ENCODE measurements at places on chromosomes 11 and 22. TPM values are rescaled to one million over a fixed set of nuclear protein-coding genes. Genes with fewer than 3 reads are reported as not detected.

Gene MOGAT2
- not detected for total RNA-seq

Gene MMP12
- 9.1 TPM for total RNA-seq

Gene SSH3
- 8.1 TPM for total RNA-seq

Gene TTC36
- total RNA-seq, result not detected

Gene KCNQ1OT1
- total RNA-seq, result 2.1 TPM

Gene MAPK8IP2
- total RNA-seq, result 0.12 TPM

Gene KLHDC7B
- total RNA-seq, result 0.08 TPM

Gene PIWIL4
- 9.9 TPM for total RNA-seq

Measured in smooth muscle cell of the coronary artery (primary cell).